Uterus (tissue), 4 donors: ENCODE measurements at places on chromosomes 1 and 21. TPM values are rescaled to one million over a fixed set of nuclear protein-coding genes. Genes with fewer than 3 reads are reported as not detected.

GRCh38 chr1:162893612-162893908 is 32.6 kb upstream of the CCDC190 start:
- no peak for DNase-seq

DNA sequence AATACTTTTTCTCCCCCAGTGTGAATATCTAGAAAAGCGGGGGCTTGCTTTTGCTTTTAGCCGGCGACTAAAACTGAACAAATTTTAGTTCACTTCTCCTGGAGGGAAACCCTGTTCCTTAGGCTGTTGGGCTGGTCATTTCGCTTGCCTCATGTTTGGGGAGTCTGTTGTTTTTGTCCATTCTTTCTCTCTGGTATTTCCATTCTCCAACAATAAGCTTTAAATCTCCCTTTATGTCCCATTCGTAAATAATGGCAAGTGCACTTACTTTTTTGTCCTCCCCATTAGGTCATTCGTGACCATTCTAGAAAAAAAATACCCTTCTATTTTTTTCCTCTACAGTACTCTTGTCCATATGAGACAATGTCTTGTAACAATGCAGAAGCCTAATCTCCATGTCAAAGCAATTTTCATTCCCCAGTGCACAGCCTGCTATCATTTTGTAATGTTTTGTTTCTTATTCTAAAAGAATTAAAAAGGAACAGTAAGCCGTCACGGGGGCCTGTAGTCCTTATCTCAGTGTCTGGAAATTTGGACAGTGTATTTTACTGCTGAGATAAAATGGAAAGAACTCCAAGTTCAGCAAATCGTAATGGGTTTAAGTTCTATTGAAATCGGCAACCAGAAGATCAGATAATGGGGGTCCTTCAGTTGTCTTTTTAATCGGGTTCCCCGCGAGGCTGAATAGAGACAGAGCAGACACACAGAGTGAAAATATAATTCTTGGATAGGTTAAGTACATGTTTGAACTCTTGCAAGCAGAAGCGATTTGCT is 21.8 kb downstream of the PROX1 start:
- no peak for DNase-seq

- DNase-seq = peak; percentile 64
These were observed 75.1 kb downstream of the PHTF1 start for GRCh38 chr1:113684153-113684541.

Gene OR10Z1
- total RNA-seq = not detected

DNA sequence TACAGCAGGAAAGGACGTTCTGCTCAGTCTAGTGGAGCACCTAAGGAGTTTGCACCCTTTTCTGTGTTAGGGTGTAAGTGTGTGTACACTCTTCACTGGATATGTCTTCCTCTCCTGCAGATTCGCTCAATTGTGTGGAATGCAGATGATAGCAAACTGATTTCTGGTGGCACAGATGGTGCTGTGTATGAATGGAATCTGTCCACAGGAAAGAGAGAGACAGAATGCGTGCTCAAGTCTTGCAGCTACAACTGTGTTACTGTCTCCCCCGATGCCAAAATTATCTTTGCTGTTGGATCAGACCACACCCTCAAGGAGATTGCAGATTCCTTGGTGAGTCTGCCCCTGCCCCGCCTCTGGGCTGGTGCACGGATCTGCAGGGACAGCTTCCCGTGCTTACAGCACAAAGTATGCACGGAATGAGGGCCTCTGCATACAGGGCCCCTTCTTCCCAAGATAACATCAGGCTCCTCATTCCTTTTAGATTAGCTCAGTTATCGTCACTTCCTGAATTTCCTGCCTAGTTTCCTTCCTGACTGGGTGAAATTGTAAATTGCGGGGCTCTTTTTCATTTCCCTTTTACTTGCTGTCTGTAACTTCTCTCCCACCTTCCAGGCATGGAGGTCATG is 34.6 kb downstream of the CFAP57 start:
- no peak for DNase-seq

- no peak for DNase-seq
These were observed 27.4 kb downstream of the LAMB3 start for GRCh38 chr1:209624558-209625549.

GRCh38 chr1:199723250-199723956 is 304.1 kb upstream of the NR5A2 start:
- no peak for DNase-seq

DNA sequence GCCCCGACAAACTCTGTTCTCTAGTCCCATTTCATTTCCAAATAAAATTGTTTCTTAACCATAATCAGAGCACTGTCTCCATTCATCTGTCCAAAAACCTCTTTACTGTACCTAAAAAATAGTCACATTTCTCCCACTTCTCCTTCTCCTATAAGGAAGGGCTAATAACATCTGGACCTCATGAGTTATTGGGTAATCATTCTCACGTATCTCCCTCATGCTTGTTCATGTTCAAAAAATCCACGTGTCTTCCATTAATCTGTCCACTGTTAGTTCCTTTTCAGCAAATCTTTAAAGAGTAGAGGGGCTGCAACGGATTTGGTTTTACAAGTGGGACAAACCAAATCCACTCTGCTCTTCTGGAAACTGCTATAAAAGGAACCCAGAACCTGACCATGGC is 1418.8 kb downstream of the MRPL39 start:
- no peak for DNase-seq

GRCh38 chr21:34907461-34908418 is 141.4 kb downstream of the RUNX1 start:
- no peak for DNase-seq

DNA sequence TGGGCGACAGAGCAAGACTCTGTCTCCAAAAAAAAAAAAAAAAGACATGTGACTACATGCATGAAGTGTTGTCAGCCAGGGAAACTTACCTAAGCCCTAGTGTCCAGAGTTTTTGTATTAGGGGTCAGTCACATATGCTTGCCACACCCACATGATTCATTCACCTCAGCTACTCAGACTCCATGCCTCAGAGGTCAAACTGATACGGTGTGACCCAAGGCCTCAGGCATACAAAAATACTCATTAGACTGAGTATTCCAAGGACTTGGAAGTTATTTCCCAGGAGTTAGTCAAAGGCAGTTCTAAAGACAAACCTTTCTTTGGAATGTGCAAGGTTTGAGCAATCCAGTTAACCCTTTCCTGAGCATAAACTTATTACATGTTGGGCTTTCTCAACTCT is 6.3 kb upstream of the TRIM33 start:
- no peak for DNase-seq

Gene PLCH2
- total RNA-seq = not detected

GRCh38 chr1:187460093-187460492 is 631.3 kb downstream of the PLA2G4A start:
- no peak for DNase-seq

DNA sequence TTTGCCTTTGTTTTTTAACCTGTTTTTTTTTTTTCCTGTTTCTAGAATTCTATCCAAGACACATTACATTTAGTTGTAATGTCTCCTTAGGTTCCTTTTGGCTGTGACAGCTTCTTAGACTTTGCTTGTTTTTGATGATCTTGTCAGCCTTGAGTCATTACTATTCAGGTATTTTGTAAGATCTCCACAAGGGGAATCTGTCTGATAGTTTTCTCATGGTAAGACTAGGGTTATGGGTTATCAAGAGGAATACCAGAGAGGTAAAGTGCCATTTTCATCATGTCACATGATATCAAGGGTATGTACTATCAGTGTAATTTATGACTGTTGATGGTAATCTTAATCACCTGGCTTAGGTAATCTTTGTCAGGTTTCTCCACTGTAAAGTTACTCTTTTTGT is 99.1 kb upstream of the GFI1 start:
- DNase-seq = no peak

Gene OPTC
- total RNA-seq = not detected

Gene CD5L
- total RNA-seq = not detected

- no peak for DNase-seq
These were observed 114.8 kb upstream of the PAXBP1 start for GRCh38 chr21:32886339-32886738.

DNA sequence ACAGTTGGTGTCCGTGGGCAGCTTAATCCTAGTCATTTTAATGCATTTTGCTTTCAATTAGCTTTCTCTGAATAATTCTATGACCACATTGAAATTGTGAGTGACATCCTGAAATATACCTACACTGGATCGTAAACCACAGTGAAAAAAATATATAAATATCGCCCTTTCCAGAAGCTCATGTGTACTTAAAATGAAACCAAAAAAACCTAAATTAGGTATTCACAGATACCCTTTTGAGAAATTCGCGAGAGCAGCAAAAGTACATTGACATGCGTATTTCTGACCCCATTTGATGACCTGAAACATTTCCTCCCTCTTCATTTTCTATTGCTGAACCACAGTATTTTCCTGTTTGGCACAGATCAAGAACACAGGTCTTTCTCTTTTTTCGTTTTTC is 253.8 kb downstream of the LTN1 start:
- DNase-seq = no peak

GRCh38 chr1:96465441-96465840 is 256.1 kb upstream of the PTBP2 start:
- no peak for DNase-seq

Gene TRIM67
- not detected for total RNA-seq

DNA sequence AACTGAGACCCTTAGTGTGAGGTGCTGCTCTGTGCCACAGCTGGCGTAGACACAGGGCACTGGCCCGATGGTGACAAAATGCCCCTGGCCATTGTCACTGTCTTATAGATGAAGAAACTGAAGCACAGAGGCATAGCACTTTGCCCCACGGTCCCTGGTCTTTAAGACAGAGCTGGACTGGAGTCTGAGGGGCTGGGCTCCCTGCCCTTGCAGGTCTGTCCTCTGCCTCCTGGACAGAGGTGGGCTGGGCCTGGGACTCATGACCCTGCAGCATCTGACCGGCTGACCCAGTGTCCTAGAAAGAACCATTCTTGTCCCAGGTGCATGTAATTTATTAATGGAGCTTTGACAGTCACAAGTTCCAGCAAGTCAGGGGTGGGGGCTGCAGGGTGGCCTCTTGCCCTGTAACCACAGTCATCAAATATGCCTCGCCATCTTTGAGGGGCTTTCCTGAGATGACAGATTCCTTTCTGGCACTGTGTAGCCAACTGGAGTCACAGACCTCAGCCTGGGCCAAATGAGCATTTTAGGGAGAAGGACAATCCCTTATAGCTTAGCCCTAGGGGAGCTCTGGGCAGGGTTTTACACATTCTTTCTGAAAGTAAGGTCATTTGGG is 6.1 kb downstream of the SLFNL1 start:
- DNase-seq = no peak

DNA sequence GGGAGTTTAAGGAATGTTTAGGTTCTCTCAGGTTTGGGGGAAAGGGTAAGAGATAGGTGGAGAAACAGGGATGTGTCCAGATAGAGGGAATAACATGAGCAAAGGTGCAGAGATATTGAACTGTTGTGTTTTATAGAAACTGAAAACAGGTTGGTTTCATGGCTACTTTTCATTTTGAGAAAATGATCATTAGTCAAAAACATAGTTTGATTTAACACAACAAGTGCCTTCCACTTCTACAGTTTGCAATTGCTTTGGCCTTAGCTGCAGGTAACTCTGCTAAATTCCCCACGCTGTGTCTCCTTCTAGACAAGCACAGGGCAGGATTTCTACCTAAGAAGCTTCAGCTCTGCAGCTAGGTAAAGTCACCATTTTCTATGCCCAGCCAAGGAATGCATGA is 124.9 kb downstream of the RGS2 start:
- DNase-seq = no peak

Gene SLC2A1
- 76.2 TPM for total RNA-seq

Gene LEPROT
- 87.3 TPM for total RNA-seq

GRCh38 chr1:87291107-87291506 is 37.6 kb upstream of the LMO4 start:
- no peak for DNase-seq

DNA sequence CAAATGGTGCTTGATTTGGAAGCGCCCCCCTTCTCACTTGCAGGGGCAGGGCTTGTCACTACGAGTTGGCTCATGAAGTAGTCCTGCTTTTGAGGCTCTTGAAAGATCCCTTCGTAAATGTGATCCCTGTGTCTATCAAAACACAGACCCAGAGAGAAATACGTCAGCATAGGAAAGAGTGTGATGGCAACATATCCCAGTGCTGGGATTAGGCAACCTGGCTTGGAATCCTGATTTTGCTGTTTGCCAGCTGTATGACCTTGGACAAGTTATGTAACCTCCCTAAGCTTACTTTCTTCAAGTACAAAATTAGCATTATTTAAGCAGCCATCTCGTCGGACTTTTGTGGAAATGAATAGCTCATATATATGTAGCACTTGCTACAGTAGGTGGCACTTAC is 228.4 kb downstream of the ATG4C start:
- DNase-seq = no peak

DNA sequence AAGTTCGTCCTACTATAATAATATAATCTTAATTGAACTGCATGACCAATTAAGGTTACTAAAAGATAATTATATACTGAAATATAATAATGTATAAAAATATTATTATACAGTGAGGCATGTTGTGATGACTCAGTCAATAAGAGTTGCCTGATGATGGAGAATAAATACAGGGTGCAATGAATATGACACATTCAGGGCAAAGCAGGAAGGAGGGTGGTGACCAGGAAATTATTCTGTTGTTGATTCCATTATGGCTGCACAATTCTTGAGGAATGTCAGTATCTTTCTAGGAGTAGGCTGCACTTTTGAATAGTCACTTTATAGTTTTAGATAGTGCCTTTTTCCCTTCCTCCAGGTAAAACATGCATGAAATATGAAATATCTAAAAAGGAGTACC is 46.4 kb upstream of the RGS21 start:
- no peak for DNase-seq

Gene SAMD13
- total RNA-seq = not detected

DNA sequence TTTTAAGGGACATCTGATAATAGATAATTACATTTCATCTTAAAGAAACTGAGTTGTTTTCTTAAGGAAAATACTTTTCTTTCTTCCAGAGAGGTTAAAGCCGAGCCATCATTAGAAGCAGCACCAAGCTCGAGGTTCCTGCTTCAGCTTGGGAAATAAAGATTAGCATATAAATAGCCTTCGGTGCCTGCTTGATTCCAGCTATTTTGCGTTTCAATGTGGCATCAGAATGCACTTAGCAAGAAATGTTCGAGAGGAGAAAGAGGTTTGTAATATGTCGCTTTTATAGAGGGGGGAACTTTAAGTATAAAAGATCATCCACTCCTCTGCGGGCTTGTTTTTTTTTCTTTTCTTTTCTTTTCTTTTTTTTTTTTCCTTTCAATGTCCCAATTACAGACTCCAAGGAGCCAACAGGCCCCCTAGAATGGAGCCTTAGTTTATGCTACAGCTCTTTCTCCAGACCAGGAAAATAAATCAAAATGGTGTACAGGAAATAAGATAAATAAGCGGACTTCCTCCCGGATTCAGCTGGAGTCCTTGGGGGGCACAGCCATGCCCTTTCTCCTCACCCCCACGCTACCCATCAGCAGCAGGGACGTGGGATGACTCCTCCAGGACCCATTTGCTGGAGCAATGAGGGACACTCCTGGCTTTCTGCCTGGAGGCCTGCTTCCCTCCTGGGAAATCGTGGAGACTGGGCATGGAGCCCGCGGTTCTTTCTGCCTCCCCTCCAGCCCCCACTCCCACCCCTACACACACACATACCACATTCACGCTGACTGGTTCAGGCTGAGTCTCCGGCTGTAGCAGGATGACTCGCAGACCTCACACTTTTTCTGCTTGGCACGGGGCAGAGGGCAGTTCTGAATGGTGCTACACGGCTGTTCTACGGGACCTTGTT is 131.6 kb downstream of the RRAGC start:
- DNase-seq = peak; percentile 59

- no peak for DNase-seq
These were observed 17.1 kb upstream of the PARP1 start for GRCh38 chr1:226425004-226425378.

GRCh38 chr1:68120136-68120791 is 69.8 kb upstream of the DIRAS3 start:
- peak; percentile 26 for DNase-seq

Gene PCNX2
- total RNA-seq = 4.1 TPM
